ENCODE measurements at places on chromosomes 3 and 15. TPM values are rescaled to one million over a fixed set of nuclear protein-coding genes. Genes with fewer than 3 reads are reported as not detected.

The CCNL1 gene
- 168 TPM for total RNA-seq

The HIGD2B gene
- total RNA-seq, result not detected

DNA sequence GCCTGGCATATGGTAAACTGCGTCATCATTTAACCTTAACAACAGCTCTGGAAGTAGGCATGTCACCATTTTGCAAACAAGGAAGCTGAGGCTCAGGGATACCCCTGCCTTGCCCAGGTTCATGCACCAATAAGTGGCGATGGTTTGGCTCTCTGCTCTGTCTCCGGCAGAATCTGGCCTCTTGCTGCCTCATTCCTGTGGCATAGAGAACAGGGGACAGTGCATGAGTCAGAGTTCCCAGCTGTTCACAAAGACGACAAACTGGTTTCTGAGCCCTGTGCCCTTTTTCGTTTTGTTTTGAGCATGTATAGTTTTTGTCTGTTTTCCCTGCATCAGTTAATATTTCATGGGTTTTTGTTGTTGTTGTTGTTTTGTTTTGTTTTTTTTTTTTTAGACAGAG, 236.8 kb downstream of the OPA1 start:
- H3K27me3 ChIP-seq, result no peaks in the 10 kb centered on the region
- H3K4me3 ChIP-seq, result no peak overlapping the region
- peaks cover 91% of the 10 kb centered on the region for H3K4me1 ChIP-seq
- DNase-seq, result no peak
- peak overlapping the region; percentile 97 for H3K27ac ChIP-seq
- no peaks in the 10 kb centered on the region for H3K36me3 ChIP-seq

The HTR3E gene
- total RNA-seq, result not detected

GRCh38 chr3:184332370-184333090, 4.9 kb upstream of the FAM131A start:
- peaks cover 64% of the 10 kb centered on the region for H3K36me3 ChIP-seq
- peaks cover 69% of the 10 kb centered on the region for H3K4me1 ChIP-seq
- no peaks in the 10 kb centered on the region for H3K27me3 ChIP-seq
- H3K4me3 ChIP-seq, result no peak overlapping the region
- DNase-seq, result no peak

DNA sequence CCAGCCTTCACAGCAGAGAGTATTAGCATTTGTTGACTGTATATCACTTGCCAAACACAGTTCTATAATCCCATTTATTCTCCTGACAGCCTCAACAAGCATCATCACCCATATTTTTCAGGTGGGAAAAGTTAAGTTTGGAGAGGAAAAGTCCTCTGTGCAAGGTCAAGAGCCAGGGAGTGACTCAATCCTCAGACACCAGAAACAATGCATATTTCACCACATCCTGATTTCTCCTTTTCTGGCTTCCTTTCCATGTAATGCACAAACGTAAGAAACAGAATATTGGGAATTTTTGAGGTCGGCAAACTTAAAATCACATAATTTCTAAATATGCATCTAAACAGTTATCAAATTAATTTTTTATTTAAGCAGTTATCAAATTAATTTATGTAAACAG, 116.0 kb upstream of the GADL1 start:
- H3K27ac ChIP-seq, result no peak overlapping the region
- no peaks in the 10 kb centered on the region for H3K27me3 ChIP-seq
- H3K4me3 ChIP-seq, result no peak overlapping the region
- H3K4me1 ChIP-seq, result no peaks in the 10 kb centered on the region
- no peak for DNase-seq

The TMEM266 gene
- not detected for total RNA-seq

The P3H2 gene
- total RNA-seq, result 41.2 TPM

The HHLA2 gene
- total RNA-seq, result not detected

GRCh38 chr3:68909719-68910118, 22.6 kb downstream of the TAFA4 start:
- H3K36me3 ChIP-seq, result no peaks in the 10 kb centered on the region
- no peak overlapping the region for H3K27ac ChIP-seq

DNA sequence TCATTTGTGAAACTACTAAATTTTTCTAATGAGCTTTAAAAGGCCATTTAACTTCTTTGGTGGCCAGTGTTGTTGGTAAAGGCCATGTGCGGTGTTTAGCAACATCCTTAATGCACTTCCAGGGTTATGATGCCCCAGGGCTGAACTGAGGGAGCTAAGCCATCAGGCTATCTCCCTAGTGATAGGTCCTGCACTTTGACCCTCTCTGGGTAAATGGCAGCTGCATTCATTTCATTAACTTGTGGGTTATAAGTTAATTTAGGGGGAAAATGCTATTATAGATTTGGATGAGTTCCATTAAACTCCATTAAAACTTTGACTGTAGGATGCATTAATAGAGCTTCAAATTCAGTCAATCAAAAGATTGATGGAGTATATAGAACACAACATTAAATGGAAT, 366.7 kb upstream of the ZNF717 start:
- H3K27me3 ChIP-seq, result no peaks in the 10 kb centered on the region
- no peaks in the 10 kb centered on the region for H3K36me3 ChIP-seq
- no peak for DNase-seq
- H3K4me3 ChIP-seq, result no peak overlapping the region
- H3K27ac ChIP-seq, result no peak overlapping the region
- H3K4me1 ChIP-seq, result no peaks in the 10 kb centered on the region

- no peak for DNase-seq
- peaks cover 29% of the 10 kb centered on the region for H3K4me1 ChIP-seq
- peaks cover 7% of the 10 kb centered on the region for H3K27me3 ChIP-seq
- H3K36me3 ChIP-seq, result no peaks in the 10 kb centered on the region
These were observed 221.6 kb downstream of the MEIS2 start for GRCh38 chr15:36878684-36879262.

GRCh38 chr3:108067768-108068167, 23.1 kb downstream of the CD47 start:
- no peak for DNase-seq
- H3K27ac ChIP-seq, result no peak overlapping the region
- H3K4me3 ChIP-seq, result no peak overlapping the region
- H3K4me1 ChIP-seq, result peaks cover 7% of the 10 kb centered on the region

The TICRR gene
- total RNA-seq, result 33.7 TPM

The SOX14 gene
- total RNA-seq, result not detected

DNA sequence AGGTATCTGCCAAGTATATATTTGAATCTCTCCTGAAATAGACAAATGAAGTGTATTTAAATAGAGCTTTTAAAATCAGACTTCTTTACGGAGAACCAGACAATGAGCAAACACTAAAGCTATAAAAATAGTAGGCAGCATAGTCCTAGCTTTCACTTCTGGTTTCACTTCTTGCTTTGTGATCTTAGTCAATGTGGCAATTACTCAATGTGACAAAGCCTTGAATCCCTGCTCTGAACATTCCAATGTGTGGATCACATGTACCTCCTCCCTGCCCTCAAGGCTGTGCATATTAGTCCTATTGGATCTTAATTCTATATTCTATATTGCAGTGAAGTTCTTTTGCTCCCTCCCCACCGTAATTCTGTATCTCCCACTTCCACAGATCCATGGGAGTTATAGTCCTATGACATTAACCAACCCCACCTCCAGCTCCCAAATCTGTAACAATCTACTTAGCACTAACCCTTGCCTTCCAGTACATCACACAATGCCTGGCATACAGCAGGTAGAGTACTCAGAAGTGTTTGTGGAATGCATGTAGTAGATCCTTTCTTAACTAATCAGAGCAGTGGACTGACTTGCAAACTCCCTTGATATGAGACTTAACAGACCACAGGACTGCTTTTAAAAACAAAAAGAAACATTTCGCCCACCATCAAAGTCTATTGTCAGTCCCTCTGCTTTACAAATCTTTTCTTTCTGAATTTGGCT, 24.3 kb upstream of the CP start:
- no peak overlapping the region for H3K27ac ChIP-seq
- no peaks in the 10 kb centered on the region for H3K27me3 ChIP-seq
- no peaks in the 10 kb centered on the region for H3K36me3 ChIP-seq
- H3K4me1 ChIP-seq, result peaks cover 8% of the 10 kb centered on the region

GRCh38 chr3:56900801-56901200, 99.1 kb upstream of the ARHGEF3 start:
- H3K36me3 ChIP-seq, result peaks cover 12% of the 10 kb centered on the region
- H3K27me3 ChIP-seq, result no peaks in the 10 kb centered on the region
- H3K4me1 ChIP-seq, result no peaks in the 10 kb centered on the region
- H3K4me3 ChIP-seq, result no peak overlapping the region

The CATSPER2 gene
- total RNA-seq, result 2.4 TPM

- no peak for DNase-seq
- no peaks in the 10 kb centered on the region for H3K36me3 ChIP-seq
- no peaks in the 10 kb centered on the region for H3K27me3 ChIP-seq
- H3K4me1 ChIP-seq, result peaks cover 34% of the 10 kb centered on the region
- H3K27ac ChIP-seq, result peak overlapping the region; percentile 85
These were observed 28.8 kb downstream of the LYSMD4 start for GRCh38 chr15:99704444-99704838.
